Stimulated activated CD4-positive, alpha-beta T cell treated with anti-CD3 and anti-CD28 coated beads, Interleukin-12 subunit alpha, Interleukin-12 subunit beta, amount 100 ng/mL, for 48 hours (primary cell): ENCODE measurements at places on chromosomes 7 and 10.

DNA sequence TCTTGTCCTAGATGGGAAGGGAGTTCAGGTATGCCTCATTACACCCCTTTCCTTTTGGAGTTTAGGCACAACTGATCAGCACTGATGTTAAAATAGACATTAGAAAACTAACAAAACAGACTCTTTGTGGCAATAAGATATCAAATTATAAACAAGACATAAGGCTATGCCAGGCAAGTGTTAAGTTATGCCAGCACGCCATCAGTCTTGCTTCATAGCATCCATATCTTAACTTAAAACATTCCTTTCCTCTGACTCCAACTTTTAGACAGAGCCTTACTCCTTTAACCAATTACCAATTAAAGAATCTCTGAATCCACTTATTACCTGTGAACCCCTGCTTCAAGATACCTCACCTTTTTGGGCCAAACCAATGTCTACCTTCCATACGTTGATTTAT is 126.2 kb upstream of the ETV1 start:
- no peak for DNase-seq

GRCh38 chr7:131889572-131890150 is 333.2 kb upstream of the PODXL start:
- no peak for DNase-seq

DNA sequence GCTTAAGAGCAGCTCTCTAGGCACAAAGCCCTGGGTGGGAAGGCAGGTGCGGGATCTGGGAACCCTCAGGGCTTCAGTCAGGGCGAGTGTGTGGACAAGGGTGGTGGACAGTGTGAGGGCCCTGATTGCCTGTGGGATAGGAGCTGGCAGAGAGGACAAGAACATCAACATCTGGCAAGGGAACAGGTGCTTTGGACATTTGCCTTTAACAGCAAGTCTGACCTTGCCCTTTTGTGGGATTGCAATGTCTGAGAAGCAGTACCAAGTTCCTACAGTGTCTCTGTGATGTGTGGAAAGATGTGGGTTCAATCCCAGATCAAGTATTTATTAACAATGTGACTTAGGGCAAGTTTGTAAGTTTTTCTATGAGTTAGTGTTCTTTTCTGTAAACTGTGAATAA is 46.7 kb downstream of the TFAM start:
- DNase-seq: no peak

DNA sequence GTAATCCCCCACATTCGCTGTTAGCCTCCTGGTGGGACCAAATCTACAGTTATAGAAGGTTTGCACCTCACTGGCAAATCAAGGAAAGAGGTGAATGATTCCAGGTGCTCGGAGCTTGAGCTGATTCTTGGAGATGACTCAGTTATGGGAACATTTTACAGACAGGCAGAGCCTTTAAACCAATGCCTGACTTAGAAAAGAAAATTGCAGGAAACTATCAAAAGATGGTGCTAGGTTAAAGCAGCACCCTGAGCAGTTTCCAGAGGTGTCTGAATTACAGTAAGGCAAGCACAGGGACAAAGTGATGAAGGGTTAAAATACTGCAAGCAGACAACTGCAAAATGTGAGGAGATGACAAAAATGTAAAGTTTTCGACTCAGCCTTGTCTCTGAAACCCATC is 2.9 kb downstream of the LRRTM3 start:
- no peak for DNase-seq

GRCh38 chr7:84738583-84739150 is 448.2 kb downstream of the SEMA3D start:
- DNase-seq: no peak

GRCh38 chr7:150538259-150538658 is 23.6 kb downstream of the GIMAP7 start:
- DNase-seq: no peak

- no peak for DNase-seq
These were observed 207.6 kb upstream of the KLF14 start for GRCh38 chr7:130941322-130942210.

DNA sequence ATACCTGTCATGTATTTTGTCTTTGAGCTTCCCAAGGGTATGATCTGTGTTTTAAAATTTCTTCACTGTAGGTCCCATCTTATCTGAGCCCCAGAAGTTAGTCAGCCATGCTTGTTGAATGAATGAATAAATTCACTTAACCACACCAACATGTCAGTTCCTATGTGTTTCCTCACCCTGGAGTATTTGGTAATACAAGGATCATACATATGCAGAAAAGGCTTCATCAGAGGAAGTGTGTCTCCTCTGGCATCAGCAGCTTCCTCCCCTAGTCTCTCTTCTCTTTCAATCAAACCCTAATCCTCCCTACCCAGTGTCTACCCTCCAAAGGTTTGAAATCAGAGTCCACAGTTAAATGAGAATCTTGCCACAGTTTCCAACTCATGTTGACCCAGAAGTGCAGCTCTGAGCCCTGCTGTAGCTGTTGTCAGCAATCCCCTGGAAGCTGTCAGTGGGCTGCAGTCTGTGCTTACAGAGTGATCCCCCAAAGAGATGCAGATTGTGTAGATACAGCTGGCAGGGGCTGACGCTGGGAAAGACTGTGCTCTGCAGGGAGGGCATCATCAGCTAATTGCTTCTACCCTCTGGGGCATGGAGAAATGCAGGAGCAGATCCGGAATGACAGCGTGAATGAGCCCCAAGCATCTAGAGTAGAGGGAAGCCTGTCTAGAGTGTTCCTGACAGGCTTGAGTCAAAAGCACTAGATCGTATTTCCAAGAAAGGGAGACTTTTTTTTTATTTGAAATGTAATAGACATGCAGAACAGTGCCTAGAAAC is 105.0 kb upstream of the WDR11 start:
- DNase-seq: no peak
